ENCODE measurements at places on chromosomes 12 and 14.

GRCh38 chr14:22449600-22449905 lies 139.5 kb downstream of the DAD1 start:
- H3K4me1 ChIP-seq: no peaks in the 10 kb centered on the region
- peaks cover 47% of the 10 kb centered on the region for H3K27me3 ChIP-seq
- no peaks in the 10 kb centered on the region for H3K36me3 ChIP-seq

DNA sequence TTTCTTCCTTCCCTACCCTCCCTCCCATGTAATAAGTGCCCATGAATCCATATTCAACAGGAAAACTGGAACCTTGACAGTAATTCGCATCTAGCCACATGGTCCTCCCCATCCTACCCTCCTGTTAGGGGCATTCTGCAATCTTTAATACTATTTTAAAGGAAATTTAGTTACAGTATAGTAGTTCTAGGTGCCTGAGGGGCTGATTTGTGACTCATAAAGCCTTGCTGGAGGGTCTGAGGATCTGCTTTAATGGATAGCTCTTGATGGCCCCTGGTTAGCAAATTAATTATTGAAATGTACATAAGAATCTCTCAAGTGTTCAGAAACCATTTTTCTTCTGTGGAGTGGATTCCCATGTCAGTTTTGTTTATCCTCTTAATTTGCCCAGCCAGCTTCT lies 54.1 kb downstream of the ESRRB start:
- no peaks in the 10 kb centered on the region for H3K4me1 ChIP-seq
- no peaks in the 10 kb centered on the region for H3K27me3 ChIP-seq
- H3K4me3 ChIP-seq: no peak overlapping the region
- DNase-seq: no peak
- no peaks in the 10 kb centered on the region for H3K36me3 ChIP-seq

- DNase-seq: no peak
- H3K27me3 ChIP-seq: no peaks in the 10 kb centered on the region
- no peaks in the 10 kb centered on the region for H3K4me1 ChIP-seq
- no peaks in the 10 kb centered on the region for H3K36me3 ChIP-seq
These were observed 614.9 kb downstream of the SLC16A7 start for GRCh38 chr12:60210756-60211155.

DNA sequence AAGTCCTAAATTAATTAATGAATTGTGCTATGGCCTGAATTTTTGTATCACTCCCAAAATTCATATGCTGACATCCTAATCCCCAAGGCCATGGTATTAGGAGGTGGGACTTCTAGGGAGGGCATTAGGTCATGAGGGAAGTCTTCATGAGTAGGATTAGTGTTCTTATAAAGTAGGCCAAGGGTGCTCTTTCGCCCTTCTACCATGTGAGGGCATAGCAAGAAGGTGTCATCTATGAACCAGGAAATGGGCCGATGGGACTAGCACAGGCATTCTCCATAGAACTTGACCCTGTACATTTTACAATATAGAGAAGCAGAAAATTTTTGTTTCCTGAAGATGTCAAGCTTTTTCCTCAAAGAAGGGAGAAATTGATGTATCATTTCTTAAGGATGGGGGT lies 12.5 kb downstream of the SYT10 start:
- no peak for DNase-seq
- H3K27ac ChIP-seq: no peak overlapping the region
- H3K4me1 ChIP-seq: no peaks in the 10 kb centered on the region
- no peak overlapping the region for H3K4me3 ChIP-seq

GRCh38 chr12:53064613-53065436 lies 14.4 kb downstream of the SPRYD3 start:
- peaks cover 30% of the 10 kb centered on the region for H3K4me1 ChIP-seq
- no peak for DNase-seq
- H3K36me3 ChIP-seq: peaks cover 61% of the 10 kb centered on the region
- H3K4me3 ChIP-seq: no peak overlapping the region

All from IMR-90 (cell line).